ENCODE measurements at places on chromosomes 3 and 15.
A peak's percentile ranks its signal among the peaks of the same experiment; 100 is the strongest.

GRCh38 chr3:34011171-34012101 lies 213.0 kb downstream of the PDCD6IP start:
- DNase-seq = no peak

DNA sequence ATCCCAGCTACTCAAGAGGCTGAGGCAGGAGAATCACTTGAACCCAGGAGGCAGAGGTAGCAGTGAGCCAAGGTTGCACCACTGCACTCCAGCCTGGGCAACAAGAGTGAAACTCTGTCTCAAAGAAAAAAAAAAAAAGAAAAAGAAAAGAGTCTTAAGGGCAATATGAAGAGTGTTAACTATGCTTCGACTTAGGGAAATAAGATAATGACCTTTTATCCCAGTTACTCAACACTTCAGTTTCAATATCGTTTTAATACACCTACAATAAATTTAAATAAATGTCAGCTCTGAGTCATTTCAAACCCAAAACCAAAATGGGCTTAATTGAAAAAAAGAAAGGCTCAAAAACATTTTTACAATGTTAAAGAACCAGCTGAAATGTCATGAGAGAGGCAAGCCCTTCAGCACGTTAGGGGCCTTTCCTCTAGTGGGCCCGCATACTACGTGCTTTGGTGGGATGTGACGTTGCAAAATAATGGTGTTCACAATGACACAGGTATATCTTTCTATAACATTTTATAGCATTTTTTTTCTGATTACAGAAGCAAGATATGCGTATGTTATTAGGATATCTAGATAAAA lies 15.3 kb downstream of the FYCO1 start:
- DNase-seq = no peak

DNA sequence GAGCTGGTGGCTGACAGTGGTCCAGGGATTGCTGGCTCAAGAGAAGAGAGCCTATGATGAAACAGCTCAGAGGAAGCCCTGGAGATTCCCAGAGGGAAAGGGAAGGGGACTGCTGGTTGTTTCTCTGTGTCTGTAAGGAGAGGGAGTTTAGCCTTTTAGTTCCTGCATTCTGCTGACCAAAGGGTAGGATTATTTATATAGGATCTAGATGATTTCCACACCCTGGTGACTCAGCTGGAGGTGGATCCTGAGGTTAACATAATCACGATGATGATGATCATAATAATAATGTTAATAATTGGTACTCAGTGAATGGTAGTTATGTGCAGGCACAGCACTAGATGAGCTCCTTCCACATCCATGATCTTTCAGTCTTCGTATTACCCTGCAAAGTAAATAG lies 144.9 kb downstream of the EPHB1 start:
- no peak for DNase-seq

- no peak for DNase-seq
These were observed 446.5 kb downstream of the CNTN3 start for GRCh38 chr3:74167926-74168325.

- DNase-seq = no peak
These were observed 150.4 kb downstream of the TIGIT start for GRCh38 chr3:114444216-114444615.

DNA sequence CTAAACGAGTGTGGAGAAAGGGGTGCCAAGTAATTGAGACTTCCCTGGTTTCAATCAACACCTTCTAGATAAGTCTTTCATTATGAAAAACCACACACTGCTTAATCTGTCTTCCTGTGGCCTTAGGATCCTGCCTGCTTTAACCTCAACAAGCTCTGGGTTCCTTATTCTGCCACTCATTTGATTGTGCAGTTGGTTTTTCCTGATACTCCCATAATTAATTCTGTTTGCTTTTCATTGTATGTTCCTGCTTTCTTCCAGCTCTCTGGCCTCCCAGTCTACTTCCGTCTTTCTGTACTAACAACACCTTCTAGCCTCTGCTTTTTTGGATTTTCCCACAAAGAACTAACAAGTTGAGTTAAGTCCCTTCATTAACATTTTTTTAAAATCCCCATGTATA lies 20.2 kb upstream of the GCNT3 start:
- DNase-seq = no peak

DNA sequence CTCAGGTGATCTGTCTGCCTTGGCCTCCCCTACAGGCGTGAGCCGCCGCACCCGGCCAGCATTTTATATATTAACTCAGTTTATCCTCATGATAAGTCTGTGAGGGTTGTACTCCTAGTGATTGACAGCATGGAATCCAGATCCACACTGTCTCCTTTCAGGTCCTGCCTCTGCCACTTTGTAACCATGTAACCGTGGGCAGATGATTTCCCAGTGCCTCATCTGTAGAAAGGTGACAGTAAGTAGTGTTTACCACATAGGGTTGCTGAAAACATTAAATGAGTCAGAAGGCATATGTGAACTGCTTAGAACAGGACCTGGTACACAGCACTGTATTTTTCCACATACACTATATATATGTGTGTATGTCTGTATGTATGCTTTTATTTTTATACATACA lies 2.4 kb downstream of the FYTTD1 start:
- DNase-seq = no peak

DNA sequence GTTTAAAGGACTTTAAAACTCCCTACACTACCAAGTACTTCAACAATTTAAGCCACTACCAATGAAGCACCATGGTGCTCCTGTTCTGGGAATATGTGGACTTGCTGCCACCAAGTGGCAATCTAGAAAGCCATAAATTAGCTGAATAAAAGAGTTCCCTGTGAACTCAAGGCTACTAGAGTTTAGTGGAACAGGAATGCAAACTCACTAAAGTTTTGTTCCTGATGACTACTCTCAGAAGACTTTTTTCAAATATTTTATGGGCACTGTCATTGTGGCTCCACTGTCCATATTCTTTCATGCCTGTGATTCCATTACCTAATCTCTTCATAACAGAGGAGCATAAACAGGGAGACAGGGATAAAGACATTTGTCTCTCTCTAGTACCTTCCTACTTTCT lies 63.9 kb downstream of the TMCC1 start:
- no peak for DNase-seq

DNA sequence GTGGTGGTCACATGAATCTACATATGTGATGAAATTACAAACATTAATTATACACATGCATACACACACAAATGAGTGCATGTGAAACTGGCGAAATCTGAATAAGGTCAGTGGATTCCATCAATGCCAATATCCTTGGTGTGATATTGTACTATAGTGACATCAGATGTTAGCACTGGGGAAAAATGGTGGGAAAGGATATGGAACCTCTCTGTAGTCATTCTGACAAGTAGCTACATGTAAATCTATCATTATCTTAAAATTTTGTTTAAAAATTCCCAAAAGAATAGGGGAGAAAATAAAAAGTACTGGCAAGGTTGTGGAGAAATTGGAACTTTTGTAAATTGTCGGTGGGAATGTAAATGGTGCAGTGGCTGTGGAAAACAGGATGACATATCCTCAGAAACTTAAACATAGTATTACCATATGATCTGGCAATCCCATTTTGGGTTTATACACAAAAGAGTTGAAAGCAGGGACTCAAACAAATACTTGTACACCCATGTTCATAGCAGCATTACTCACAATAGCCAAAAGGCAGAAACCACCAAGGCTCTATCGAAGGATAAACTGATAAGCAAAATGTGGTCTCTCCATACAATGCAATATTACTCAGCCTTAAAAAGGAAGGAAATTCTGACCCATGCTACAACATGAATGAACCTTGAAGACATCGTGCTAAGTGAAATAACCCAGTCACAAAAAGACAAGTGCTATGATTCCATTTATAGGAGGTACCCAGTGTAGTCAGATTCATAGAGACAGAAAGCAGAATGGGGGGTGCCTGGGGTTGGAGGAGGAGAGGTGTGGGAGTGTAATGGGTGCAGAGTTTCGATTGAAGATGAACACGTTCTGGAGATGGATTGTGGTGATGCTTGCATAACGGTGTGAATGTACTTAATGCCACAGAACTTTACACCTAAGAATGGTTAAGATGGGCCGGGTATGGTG lies 25.3 kb upstream of the HRH1 start:
- DNase-seq = no peak

DNA sequence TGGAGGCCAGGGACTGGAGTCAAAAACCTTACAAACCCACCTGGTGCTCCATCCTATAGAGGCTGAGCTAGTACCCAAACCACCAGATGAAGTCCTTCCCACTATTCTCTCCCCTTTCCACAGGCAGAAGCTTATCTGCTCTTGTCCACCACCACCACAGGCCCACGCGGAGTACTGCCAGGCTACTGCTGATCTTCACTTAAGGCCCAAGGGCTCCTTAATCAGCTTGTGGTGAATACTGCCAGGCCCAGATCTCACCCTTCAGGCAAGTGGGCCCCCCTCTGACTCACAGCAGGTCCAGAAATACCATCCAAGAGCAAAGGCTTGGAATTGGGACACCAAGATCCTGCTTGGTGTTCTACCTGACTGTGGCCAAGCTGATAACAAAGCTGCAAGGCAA lies 598.1 kb upstream of the CBLB start:
- no peak for DNase-seq

DNA sequence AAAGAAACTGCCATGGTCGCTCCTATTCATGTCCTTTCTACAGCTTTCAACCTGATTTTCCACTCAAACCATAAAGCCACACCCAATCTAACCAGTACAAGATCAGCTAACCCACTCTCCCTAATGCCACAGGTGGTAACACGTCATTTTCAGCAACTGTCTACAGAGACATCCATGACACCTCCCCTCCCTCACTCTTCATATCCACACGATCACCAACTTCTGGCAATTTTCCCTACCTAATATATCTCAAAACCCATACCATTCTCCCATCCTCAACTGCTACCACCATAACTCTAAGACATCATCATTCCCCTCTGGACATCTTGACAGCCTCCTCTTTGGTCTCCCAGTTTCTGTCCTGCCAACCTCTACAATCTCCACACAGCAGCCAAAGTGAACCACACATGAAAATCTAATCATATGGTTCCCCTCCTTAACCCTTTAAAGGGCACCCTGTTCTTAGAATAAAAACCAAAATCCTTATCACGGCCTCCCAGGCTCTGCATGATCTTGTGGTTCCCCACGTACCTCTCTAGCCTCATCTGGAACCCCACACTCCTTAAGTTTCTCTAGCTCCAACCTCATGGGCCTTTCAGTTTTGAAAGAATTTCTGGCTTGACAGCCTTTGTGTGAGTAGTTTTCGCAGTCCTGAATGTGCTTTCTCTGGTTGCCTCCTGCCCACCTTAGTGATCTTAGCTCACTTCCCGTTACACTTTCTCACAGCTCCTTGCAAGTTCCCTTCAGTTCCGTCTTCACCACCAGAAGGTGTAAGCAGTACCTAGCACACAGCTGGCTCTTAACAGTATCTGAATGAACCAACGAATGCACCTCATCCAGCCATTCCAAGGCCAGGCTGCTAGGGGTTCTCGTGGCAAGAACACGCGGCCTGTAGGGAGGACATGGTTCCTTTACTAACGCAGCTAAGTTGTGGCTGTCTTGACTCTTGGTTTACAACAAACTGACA lies 33.4 kb downstream of the SPINK8 start:
- peak; percentile 14 for DNase-seq

DNA sequence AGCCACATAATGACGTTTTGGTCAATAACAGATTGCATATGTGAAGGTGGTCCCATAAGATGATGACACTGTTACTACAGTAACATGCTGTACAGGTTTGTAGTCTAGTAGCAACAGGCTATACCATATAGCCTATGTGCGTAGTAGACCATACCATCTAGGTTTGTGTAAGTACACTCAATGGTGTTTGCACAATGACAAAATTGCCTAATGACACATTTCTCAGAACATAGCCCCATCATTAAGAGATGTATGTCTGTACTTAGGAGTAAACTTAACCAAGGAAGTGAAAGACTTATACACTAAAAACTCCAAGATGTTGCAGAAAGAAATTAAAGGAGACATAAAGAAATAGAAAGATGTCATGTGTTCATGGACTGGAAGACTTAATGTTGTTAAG lies 66.2 kb downstream of the RPLP1 start:
- no peak for DNase-seq

DNA sequence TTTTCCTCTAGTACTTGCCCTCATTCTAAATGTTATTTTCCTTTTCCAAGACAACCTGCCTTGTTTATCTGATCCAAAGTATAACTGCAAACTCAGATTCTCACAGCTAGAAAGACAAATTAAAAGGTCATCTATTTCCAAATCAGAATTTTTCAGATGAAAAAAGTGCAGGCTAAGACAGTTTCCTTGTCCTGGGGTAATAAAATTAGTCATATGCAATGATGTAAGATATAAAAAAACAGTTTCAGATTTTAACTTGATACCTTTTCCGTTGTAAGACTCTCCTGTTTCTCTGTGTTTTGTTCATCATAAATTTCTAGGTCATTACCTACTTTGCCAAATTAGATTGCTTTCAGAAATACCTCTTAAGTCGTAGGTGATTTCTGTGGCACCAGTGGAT lies 238.4 kb upstream of the PEX5L start:
- no peak for DNase-seq

- no peak for DNase-seq
These were observed 988.0 kb downstream of the SQOR start for GRCh38 chr15:46622851-46623250.

DNA sequence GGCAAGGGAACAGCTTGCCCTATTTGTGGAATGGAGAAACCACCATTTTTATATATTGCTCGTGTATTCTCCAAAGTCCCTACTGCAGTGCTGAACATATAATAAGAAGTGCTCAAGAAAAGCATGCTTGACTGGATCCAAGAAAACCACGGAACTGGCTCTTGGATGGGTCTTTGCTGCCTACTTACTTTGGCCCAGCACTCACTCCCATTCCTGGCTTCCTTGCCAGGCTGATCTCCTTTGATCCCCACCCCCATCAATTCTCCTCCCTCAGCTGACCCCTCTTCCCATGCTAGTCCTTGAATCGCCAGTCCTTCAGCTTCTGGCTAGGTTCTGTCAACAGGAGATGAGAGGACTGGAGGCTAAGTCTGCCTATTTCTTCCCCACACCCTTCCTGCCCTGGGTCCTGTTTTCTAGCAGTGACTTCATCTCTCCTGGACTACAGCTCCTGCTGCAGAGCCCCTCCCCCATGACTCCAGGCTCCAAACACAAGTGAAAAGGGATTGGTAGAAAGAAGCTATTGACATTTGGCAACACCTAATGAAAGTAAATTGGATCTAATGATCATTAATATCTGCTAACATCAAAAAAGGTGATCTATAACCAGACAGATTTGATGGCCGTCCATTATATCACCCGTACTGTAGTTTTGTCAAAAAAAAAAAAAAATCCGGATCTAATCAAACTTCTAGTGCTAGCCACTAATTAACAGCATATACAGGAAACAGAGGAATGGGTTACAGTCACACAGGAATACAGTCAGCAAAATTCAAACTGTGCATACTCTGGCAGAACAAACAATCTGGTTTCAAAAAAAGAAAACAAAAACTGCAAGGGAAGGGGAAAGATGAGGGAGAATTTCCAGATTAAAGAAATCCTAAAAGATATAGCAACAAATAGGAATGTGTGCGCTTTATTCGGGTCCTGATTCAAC lies 7.8 kb downstream of the FAM240A start:
- DNase-seq = no peak

Measured in activated gamma-delta T cell treated with anti-CD3 and anti-CD28 coated beads, Interleukin-2, amount 50 U/mL, for 16 hours (primary cell).